ENCODE measurements at places on chromosomes 5 and 9. TPM values are rescaled to one million over a fixed set of nuclear protein-coding genes. Genes with fewer than 3 reads are reported as not detected.

TRIO gene
- polyA plus RNA-seq = 181 TPM

PCDHGA3 gene
- polyA plus RNA-seq = 0.98 TPM

EQTN gene
- not detected for polyA plus RNA-seq

TLN1 gene
- 115 TPM for polyA plus RNA-seq

LTC4S gene
- 3.2 TPM for polyA plus RNA-seq

ENDOG gene
- 26.4 TPM for polyA plus RNA-seq

PRELID2 gene
- 3.3 TPM for polyA plus RNA-seq

- DNase-seq = peak; percentile 61
These were observed 597.0 kb downstream of the EBF1 start for GRCh38 chr5:158502686-158503085.

DNA sequence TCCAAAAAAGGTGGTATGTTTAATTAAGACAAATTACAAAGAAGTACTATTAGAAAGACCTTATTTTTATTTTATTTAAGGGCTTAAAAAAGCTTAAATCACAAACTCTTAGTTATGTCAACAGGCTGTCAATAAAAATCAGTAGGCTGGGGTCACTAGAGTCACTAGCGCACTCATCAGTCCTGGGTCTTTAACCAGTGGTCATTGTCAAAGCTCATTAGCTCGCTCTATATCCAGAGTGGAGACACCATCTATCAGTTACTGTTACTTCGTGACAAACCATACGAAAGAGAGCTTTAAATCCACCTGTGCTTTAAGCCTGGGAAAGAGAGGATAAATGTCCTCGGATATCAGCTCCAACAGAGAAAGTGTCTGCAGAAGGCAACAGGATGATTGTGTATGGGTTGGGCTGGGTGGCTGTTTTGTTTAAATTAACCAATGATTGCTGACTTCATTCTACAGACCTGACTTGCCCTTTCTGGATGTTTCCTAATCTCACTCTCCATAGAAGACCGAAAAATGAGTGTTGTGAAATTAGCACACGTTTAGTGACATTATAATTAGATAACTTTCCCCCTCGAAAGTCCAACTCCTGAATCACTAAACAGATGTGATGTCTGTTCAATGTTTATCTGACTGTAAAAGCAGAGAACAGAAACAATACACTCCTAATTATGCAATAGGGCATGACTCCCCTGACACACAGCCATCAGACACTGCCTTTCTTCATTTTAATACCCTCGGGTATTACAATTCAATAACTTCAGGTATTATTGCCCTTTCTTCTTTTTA is 123.6 kb upstream of the TNPO1 start:
- no peak for DNase-seq

DNA sequence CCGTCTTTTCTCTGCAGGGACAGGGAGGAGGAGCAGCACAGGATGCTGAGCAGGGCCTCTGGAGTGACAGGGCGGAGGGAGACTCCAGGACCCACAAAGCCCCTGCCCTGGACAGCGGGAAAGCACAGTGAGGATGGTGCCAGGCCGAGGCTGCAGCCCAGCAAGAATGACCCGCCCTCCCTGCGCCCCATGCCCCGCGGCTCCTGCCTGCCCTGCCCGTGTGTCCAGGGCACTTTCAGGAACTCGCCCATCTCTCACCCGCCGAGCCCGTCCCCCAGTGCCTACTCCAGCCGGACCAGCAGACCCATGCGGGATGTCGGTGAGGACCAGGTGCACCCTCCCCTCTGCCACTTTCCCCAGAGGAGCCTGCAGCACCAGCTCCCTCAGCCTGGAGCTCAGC is 9.1 kb upstream of the EXOC3 start:
- DNase-seq = no peak

GRCh38 chr9:122143876-122144405 is 15.6 kb downstream of the NDUFA8 start:
- DNase-seq = no peak

- no peak for DNase-seq
These were observed 5.5 kb upstream of the RASEF start for GRCh38 chr9:83068414-83068813.

DNA sequence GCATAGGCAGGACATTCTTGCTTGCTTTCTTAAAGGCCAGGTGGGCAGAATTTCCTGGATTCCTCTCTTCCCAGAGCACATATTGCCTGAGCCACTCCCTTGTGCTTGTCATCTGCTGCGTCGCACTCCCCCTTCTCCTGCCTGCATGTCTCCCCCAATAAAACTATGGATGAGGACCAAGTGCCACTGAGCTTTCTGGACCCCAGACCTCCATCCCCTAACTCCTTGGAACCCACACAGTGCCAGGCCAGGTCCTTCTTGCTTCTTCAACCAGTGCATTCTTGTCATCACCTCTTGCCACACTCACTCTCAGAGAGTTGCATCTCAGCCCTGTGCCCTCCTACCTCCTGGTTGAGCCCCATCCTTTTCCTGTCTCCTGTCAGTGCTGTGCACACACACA is 157.9 kb upstream of the PANK3 start:
- no peak for DNase-seq

DNA sequence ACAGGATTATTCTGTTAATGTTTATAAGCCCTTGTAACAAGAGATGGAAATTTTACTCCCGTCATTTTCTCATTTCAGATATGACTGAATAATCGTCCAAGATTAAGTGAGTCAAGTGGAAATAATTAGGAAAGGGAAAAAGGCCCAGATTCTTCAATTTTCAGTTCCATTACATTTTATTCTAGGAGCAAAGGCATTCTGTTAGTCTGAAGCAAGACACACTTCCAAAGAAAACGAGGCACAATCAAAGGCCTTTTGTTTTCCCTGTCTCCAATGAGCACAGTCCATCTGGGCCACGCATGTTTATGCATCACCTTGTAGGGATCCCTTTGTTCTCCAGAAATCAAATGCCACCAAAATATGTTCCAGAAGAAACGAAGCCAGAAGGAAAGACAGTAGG is 382.9 kb upstream of the RFX3 start:
- DNase-seq = peak; percentile 25

DNA sequence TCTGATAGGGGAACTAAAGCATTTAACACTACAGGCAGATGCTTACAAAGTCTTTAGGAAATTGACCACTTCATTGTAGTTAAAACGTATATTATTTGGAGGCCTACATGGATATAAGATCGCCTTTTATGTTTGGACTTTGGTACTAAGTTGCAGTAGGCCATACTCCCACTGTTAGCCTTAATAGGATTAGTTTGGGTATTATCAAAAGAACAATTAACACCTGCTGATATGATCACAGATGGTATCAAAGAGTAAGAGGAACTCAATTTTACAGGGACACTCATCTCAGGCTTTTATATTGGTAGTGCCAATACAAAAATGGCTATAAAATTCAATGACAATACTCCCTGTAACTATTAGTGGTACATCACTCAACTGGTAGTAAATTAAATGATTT is 1183.0 kb downstream of the MAT2B start:
- DNase-seq = no peak

GRCh38 chr9:16727452-16728136 is 142.9 kb downstream of the BNC2 start:
- DNase-seq = peak; percentile 77

- no peak for DNase-seq
These were observed 134.8 kb upstream of the PCA3 start for GRCh38 chr9:76629205-76629990.

- no peak for DNase-seq
These were observed 211.8 kb downstream of the ARRDC3 start for GRCh38 chr5:91171322-91171721.

- DNase-seq = no peak
These were observed 7.9 kb downstream of the PDE6A start for GRCh38 chr5:149936700-149937091.

DNA sequence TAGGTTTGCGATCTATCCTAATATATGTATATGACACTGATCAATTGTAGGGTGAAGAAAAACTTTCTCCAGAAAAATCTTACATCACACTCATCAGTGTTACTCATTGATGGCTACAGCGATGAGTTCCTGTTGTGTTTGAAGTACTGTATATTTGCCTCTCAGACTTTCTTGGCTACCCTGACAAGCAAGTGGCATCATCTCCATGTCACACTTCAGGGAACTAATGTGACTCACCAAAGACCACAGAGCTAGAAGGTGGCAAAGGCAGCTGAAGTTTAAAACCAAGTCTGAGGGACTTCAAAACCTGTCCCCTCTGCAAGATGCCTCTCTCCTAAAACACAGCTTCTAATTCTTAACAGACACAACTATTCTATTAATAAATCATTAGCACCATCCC is 451.4 kb downstream of the CTNND2 start:
- no peak for DNase-seq

DNA sequence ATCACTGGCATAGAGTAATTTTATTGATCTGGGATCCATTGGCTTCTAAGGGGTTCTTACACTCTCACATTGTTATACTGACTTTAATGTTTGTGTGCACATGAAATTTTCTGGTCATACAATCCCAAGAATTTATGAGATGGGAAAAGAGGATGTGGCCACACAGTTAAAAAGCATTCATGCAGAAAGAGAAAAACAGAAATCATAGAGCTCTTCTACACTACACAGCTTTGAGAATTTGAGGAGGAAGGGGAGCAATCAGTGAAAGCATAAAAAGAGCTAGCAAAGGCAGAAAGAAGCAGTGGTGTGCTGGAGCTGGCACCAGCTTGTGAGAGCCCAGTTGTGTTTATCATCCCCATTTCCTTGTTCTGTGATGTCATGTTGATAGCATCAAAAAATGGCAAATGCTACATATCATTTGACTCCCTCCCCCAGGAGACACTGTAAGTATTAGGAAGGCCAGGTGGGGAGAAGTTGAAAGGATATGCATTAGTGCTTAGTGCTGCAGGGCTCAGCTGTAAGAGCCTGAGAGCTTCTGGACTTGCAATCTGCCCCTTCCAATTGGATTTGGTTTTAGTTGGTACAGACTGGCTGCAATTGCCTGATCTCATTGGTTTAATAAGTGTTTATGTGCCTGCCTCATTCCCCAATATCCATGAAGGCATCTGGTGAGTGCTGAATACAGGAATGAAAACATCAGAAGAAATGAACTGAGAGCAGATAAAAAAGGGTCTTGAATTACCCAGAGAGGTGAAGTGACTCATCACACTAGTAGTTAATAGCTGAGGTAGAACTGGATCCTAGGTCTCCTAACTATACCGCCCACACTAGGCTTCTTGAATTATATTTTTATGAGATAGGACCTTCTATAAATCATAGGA is 30.9 kb downstream of the RHOBTB3 start:
- no peak for DNase-seq

Measured in muscle of leg (tissue), 16 donors.